ENCODE measurements at places on chromosomes 4 and X.

GRCh38 chrX:127762663-127763062 lies 289.5 kb downstream of the ACTRT1 start:
- H3K4me3 ChIP-seq = no peak overlapping the region
- H3K27me3 ChIP-seq = no peaks in the 10 kb centered on the region
- no peaks in the 10 kb centered on the region for H3K4me1 ChIP-seq
- no peak for DNase-seq
- H3K36me3 ChIP-seq = no peaks in the 10 kb centered on the region

DNA sequence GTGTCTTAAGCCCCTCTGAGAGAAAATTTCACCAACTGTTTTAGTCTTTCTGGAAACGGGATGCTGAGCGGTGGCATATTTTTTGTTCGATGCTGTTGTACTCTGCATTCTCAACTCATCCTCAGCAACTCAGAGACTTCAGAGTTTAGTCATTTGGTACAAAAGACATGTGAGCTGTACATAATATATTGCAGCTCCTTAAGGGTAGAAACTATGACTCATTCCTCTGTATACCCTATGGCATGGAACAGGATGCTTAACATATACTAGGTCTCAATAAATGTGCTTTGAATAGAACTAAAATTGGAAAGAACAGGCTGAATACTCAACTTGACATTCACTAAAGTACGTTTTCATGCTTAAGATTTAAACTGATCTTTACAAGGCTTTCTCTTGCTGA lies 130.5 kb upstream of the SLITRK2 start:
- no peaks in the 10 kb centered on the region for H3K27me3 ChIP-seq
- DNase-seq = no peak
- no peaks in the 10 kb centered on the region for H3K4me1 ChIP-seq

DNA sequence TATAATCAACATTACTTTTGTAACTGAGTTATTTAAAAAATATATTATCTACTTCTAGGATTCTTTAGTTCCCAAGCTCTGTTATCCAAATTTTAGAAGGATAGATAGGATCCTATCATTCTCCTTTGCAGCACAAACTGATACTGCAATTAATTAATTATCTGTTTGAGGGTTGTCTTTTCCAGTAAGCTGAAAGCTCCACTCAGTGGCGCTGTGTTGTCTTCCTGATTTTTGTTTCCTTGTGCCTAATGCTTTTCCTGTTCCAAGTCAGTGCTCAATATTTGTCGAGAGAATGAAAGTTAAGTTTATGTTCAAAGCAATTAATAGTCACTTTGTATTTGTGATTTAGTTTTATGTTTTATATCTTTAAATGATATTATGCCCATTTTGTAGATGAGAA lies 107.4 kb upstream of the ANK2 start:
- no peak overlapping the region for H3K27ac ChIP-seq
- DNase-seq = no peak
- H3K36me3 ChIP-seq = no peaks in the 10 kb centered on the region
- H3K4me3 ChIP-seq = no peak overlapping the region
- H3K27me3 ChIP-seq = no peaks in the 10 kb centered on the region

GRCh38 chr4:52977252-52977651 lies 115.1 kb downstream of the RASL11B start:
- H3K27me3 ChIP-seq = no peaks in the 10 kb centered on the region
- no peak overlapping the region for H3K4me3 ChIP-seq
- H3K4me1 ChIP-seq = no peaks in the 10 kb centered on the region
- DNase-seq = no peak
- H3K27ac ChIP-seq = no peak overlapping the region
- H3K36me3 ChIP-seq = no peaks in the 10 kb centered on the region

GRCh38 chrX:153414856-153415510 lies 3.7 kb downstream of the ZFP92 start:
- H3K27ac ChIP-seq = no peak overlapping the region
- no peaks in the 10 kb centered on the region for H3K36me3 ChIP-seq
- no peak for DNase-seq
- H3K4me1 ChIP-seq = no peaks in the 10 kb centered on the region
- H3K27me3 ChIP-seq = peaks cover 90% of the 10 kb centered on the region

DNA sequence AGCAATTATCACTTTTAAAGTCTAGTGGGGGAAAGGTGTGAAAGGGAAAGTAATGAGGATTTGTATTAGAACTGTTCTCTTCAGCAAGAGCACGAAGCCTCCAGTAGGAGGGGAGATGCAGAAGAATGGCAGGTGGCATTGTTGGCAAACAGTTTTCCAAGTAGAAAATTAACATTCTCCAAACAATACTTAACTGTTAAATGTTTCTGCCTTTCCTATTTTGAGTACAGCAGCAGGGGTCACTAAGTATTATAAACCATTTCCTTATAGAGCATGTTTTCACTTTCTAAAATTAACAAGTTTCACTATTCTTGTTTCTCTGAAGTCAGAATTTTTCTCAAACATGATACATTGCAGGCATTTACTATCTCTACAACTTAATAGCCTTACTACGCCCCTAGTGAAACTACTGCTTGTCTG lies 58.7 kb downstream of the LEF1 start:
- DNase-seq = no peak
- no peak overlapping the region for H3K4me3 ChIP-seq
- H3K27ac ChIP-seq = no peak overlapping the region
- H3K4me1 ChIP-seq = no peaks in the 10 kb centered on the region
- H3K36me3 ChIP-seq = no peaks in the 10 kb centered on the region

GRCh38 chr4:54961357-54961975 lies 163.9 kb downstream of the KDR start:
- no peaks in the 10 kb centered on the region for H3K27me3 ChIP-seq
- H3K36me3 ChIP-seq = no peaks in the 10 kb centered on the region
- H3K27ac ChIP-seq = no peak overlapping the region
- DNase-seq = no peak
- no peaks in the 10 kb centered on the region for H3K4me1 ChIP-seq

DNA sequence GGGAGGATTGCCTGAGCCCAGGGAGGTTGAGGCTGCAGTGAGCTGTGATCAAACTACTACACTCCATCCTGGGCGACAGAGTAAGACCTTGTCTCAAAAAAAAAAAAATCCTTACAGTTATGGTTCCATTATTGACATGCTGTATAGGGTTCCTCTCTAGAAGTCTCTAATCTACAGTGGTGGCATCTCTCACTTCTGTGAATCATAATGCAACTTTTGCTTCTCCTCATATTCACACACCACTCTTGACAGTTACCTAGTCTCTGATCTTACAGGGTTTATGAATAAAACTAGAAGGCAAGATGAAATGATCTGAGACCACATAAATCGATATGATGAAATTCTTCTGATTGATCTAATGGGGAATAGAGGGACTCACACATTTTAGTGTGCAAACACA lies 40.6 kb downstream of the DOCK11 start:
- H3K27ac ChIP-seq = no peak overlapping the region
- H3K4me3 ChIP-seq = no peak overlapping the region
- H3K4me1 ChIP-seq = peaks cover 11% of the 10 kb centered on the region
- DNase-seq = no peak
- no peaks in the 10 kb centered on the region for H3K27me3 ChIP-seq

- H3K4me3 ChIP-seq = no peak overlapping the region
- no peak for DNase-seq
- H3K36me3 ChIP-seq = no peaks in the 10 kb centered on the region
- no peaks in the 10 kb centered on the region for H3K27me3 ChIP-seq
These were observed 72.3 kb upstream of the KIT start for GRCh38 chr4:54585321-54586000.

DNA sequence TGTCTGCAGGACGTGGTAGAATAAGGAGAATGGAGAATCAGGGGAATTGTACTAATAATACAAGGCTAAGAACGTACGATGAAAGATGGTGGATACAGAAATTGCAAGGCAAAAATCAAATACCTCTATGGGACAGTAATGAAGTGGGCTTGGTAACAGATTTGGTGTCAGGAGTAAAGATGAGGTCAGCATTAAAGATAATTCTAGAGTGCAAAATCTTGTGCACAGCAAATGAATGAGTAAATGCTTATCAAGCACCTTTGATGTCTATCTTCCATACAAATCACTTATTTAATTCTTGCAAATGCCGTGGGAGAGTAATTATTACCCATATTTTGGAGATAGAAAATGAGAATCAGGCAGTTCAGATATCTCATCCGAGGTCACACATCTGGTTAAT lies 70.9 kb downstream of the DDX60 start:
- H3K4me3 ChIP-seq = no peak overlapping the region
- no peaks in the 10 kb centered on the region for H3K36me3 ChIP-seq
- no peaks in the 10 kb centered on the region for H3K4me1 ChIP-seq
- no peak for DNase-seq
- H3K27me3 ChIP-seq = no peaks in the 10 kb centered on the region

DNA sequence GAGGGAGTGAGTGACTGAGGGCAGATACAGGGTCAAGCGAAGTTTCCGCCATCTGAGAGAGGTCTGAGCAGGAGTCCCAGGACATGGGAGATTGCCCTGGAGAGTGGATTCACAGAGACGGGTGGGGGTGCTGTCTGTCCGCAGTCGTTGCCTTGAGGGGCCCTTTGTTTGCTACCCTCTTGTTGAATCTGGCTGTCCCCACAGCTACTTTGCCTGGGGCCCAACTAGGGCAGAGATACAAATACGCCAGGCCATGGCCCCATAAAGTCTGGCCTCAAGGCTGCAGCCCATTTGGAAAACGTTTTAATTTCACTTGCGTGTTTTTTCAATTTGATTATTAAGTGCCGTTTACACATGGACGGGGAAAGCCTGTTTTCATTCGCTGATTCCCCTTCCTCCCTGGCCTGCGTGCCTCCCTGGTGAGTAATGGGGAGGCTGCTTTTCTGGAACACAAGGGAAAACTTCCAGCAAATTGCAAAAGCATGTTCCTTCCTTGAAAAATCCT lies 134.4 kb downstream of the SMIM20 start:
- H3K4me3 ChIP-seq = no peak overlapping the region
- peak; percentile 41 for DNase-seq
- no peaks in the 10 kb centered on the region for H3K27me3 ChIP-seq
- H3K27ac ChIP-seq = no peak overlapping the region
- no peaks in the 10 kb centered on the region for H3K36me3 ChIP-seq

- H3K27me3 ChIP-seq = no peaks in the 10 kb centered on the region
- no peaks in the 10 kb centered on the region for H3K36me3 ChIP-seq
- H3K4me1 ChIP-seq = peaks cover 29% of the 10 kb centered on the region
- DNase-seq = peak; percentile 84
- peak overlapping the region; percentile 80 for H3K27ac ChIP-seq
- no peak overlapping the region for H3K4me3 ChIP-seq
These were observed 15.4 kb upstream of the FAM9C start for GRCh38 chrX:13059637-13060499.

DNA sequence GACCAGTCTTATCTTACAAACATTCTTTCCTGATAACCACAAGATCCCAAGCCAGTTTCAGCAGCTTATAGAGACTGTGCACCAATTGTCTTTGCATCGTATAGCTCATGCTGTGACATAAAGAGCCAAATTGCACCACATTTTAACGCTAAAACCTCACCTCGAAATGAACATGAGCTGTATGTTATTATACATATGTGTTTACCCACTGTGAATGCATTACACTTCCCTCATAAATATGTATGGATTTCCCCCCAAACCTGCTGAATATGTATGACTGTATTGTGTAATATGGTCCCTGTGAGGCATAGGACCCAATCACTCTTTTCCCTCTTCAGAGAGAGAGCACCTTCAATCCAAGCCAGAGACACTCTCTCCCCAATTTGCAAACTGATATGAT lies 692.4 kb downstream of the NLGN4X start:
- no peak for DNase-seq
- no peak overlapping the region for H3K27ac ChIP-seq
- no peak overlapping the region for H3K4me3 ChIP-seq
- 0 out of 2 replicates have a peak, but pooled peaks cover 4% of the 10 kb centered on the region for H3K27me3 ChIP-seq
- H3K36me3 ChIP-seq = no peaks in the 10 kb centered on the region

DNA sequence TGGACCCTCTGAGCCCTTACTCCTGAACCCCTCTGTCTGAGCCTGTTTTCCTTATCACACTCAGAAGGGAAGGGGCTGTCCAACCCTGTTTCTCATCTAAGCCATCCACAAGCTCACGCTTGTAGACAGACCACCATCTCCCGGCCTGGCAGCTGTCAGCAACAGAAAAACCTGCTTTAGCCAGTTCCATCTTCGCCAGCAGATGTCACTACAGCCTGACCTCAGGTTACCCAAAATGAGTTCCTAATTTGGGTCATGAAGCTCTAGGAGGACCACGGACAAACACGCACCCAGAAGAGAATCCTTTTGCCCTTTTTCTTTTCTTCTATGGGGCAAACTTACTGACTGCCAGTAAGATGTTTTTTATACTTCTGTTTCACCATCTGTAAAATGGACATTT lies 445.4 kb downstream of the BCOR start:
- no peaks in the 10 kb centered on the region for H3K4me1 ChIP-seq
- no peaks in the 10 kb centered on the region for H3K36me3 ChIP-seq
- H3K27ac ChIP-seq = no peak overlapping the region
- H3K4me3 ChIP-seq = no peak overlapping the region
- no peaks in the 10 kb centered on the region for H3K27me3 ChIP-seq

DNA sequence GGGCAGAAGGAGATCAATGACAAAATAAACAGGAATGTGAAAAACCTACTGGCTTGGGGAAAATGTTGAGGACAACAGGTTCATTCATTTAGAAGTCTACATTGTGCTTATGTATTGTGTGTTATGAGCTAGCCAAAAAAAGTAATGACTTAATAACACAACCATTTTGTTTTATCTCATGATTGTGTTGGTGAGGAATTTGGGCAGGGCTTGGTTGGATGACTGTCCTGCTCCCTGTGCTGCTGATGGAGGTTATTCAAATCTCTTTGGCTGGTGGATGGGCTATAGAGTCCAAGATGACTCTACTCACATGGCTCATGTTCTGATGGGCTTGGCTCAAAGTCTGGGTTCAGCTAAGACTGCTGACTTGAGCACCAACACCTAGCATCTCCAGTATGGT lies 116.3 kb downstream of the HS3ST1 start:
- H3K27ac ChIP-seq = no peak overlapping the region
- H3K36me3 ChIP-seq = no peaks in the 10 kb centered on the region

DNA sequence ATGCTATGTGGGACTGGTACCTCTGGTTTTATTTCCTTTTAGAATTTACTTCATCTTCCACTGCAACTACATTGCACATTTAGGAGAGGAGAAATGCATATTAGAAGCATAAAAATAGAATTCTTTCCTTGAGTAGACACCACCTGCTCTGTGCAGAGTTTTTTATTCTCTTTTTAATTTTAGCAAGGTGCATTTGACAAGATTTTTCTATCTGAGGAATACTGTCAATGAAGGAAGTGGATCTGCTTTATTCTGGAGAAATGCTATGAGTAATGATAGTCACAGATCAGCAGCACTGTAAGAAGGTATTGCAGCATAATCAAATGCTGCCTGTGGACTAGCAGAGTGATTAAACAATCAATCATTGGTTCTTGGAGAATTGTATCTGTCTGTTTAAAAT lies 1038.3 kb downstream of the RAPGEF2 start:
- H3K27ac ChIP-seq = no peak overlapping the region
- H3K4me1 ChIP-seq = no peaks in the 10 kb centered on the region
- no peak for DNase-seq
- no peaks in the 10 kb centered on the region for H3K36me3 ChIP-seq
- H3K4me3 ChIP-seq = no peak overlapping the region

DNA sequence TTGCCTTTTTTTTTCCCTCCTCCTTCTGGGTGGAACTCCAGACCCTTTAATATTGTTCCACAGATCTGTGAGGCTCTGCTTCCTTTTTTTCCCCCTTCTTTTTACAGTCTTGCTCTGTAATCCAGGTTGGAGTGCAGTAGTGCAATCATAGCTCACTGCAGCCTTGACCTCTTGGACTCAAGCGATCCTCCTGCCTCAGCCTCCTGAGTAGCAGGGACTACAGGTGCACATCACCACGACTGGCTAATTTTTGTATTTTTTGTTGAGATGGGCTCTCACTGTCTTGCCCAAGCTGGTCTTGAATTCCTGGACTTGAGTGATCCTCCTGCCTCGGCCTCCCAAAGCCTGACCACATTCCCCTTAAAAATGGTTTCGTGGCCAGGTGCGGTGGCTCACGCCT lies 26.8 kb downstream of the NSD2 start:
- no peaks in the 10 kb centered on the region for H3K27me3 ChIP-seq
- DNase-seq = no peak
- no peaks in the 10 kb centered on the region for H3K4me1 ChIP-seq

Measured in PC-9 (cell line).